ENCODE measurements at places on chromosomes 12 and 14.

DNA sequence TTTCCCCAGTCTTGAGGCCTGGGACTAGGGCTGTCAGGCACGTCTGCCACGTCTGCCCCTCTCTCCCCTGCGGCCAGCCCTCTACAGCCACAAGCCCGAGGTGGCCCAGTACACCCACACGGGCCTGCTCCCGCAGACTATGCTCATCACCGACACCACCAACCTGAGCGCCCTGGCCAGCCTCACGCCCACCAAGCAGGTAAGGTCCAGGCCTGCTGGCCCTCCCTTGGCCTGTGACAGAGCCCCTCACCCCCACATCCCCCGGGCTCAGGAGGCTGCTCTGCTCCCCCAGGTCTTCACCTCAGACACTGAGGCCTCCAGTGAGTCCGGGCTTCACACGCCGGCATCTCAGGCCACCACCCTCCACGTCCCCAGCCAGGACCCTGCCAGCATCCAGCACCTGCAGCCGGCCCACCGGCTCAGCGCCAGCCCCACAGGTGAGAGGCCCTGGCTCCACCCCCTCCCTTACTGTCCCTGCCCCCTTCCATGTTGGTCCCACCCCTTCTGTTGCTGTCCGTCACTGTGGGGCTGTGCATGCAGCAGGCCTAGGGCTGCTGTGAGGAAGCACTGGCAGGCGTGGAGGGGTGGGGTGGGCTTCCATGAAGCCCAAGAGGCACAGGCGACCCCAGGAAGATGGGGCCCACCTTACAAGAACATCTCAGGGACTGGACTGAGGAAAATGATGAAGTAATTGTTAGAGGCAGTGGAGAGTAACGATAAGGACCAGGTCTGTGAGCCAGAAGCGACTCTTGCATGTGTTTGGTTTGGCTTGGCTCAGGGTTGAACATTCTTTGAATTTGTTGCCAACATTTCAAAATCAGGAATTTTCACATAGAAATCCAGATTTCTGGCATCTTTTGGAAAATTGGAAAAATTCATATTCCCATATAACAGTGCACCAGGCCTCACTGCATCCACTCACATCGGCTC, 16.8 kb downstream of the C12orf43 start:
- no peak for DNase-seq

GRCh38 chr14:106877517-106877916, 1351.1 kb downstream of the TMEM121 start:
- no peak for DNase-seq

DNA sequence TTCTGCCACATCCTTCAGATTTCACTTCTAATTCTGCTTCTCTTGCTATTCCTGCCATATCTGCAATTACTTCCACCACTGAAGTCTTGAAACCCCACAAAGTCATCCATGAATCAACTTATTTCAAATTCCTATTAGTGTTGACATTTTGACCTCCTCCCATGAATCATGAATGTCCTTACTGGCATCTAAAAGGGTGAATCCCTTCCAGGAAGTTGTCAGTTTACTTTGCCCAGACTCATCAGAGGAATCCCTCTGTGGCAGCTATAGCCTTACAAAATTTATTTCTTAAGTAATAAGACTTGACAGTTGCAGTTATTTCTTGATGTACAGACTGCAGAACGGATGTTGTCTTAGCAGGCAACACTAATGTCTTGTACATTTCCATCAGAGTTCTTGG, 162.9 kb downstream of the PCNX1 start:
- DNase-seq, result no peak

DNA sequence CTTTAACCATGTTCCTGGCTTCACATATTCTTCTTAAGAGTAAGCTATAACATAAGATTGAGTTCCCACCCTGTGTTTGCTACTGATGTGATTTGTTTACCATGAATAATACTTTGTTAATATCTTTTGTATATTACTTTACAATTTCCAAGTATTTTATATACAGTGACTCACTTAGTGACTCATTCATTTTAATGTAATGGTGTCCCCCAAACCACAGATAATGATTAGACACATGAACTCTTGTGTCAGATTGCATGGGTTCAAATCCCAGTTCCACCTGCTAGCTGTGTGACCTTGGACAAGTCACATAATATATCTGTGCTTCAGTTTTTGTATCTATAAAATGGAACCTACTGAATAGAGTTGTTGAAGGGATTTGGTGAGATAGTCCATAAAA, 76.1 kb downstream of the MYF5 start:
- no peak for DNase-seq

DNA sequence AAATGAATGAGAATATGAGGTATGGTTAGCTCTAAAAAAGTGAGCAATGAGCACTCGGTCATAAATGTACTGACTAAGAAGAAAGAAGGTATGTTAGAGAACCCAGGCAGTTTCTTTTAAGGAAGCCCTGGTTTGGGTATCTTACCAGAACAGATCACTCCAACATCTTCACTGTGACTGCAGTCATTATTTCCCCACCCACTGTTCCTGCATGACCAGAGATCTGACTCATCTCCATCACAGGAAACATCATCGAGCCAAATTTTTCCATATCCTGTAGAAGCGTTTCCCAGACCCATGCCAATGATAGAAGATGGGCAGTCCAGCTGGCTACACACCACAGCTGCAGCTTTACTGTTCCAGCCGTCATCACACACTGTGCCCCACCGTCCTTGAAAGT, 48.0 kb downstream of the CD163L1 start:
- DNase-seq, result no peak

- no peak for DNase-seq
These were observed 172.1 kb downstream of the ETV6 start for GRCh38 chr12:11821386-11822080.

- no peak for DNase-seq
These were observed 61.9 kb downstream of the SMUG1 start for GRCh38 chr12:54126696-54127537.

GRCh38 chr14:64817631-64818030, 62.1 kb downstream of the SPTB start:
- no peak for DNase-seq

GRCh38 chr12:127025545-127025944, 1241.4 kb upstream of the TMEM132C start:
- DNase-seq, result no peak

DNA sequence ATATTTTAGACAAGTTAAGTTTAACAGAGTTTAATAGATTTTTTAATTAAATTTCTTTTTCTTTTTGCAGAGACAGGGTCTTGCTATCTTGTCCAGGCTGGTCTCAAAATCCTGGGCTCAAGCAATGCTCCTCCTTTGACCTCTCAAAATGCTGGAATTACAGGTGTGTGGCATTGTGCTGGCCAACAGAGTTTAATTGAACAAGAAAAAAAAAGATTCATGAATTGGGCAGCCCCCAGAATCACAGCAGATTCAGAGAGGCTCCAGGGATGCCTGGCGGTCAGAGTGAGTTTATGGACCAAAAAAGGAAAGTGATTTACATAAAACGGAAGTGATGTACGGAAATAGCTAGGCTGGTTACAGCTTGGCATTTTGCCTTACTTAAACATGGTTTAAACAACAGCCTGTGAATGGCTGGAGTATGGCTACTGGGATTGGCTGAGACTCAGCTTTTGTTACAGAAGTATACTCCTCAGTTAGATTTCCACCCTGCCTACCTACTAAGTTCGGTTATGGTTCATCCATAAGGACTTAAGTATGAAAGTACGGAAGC, 14.5 kb upstream of the TESPA1 start:
- no peak for DNase-seq

GRCh38 chr12:123934829-123935228, 37.8 kb downstream of the CCDC92 start:
- DNase-seq, result no peak

Data from activated CD8-positive, alpha-beta memory T cell treated with anti-CD3 and anti-CD28 coated beads, Interleukin-2, amount 50 U/mL, for 48 hours (primary cell).